ENCODE measurements at places on chromosomes 5 and 9. TPM values are rescaled to one million over a fixed set of nuclear protein-coding genes. Genes with fewer than 3 reads are reported as not detected.

- ATAC-seq = no peak
These were observed 161.9 kb downstream of the CDH6 start for GRCh38 chr5:31355337-31355736.

DNA sequence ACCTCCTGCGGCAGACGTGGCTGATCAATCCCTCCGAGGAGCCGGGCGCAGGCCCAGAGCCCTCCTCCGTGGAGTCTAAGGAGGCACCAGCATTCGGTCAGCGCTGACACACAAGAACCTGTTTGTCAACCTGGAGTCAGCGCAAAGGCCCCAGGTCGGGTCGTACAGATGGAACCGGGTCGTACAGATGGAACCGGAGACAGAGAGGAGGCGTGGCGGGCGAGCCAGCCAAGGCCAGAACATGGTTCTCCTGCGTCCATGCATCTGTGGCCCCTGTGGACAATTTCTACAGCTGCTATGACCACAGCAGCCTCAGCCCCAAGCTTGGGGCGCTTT, 125.1 kb upstream of the SARDH start:
- no peak for ATAC-seq

KCNT1 gene
- total RNA-seq = not detected

DNA sequence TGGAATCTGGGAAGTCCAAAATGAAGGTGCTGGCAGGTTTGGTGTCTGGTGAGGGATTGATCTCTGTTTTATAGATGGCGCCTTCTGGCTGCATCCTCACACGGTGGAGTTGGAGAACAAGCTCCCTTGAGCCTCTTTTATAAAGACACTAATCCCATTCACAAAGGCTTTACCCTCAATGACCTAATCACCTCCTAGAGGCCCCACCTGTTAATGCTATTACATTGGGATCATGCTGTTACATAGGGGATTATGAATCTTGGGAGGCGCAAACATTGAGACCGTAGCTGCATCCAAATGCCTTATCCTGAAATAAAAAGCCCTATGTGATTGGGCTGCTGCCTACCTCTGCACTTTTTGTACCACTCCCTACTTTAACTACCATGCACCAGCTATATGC, 197.1 kb upstream of the HMHB1 start:
- peak; percentile 28 for ATAC-seq

- no peak for ATAC-seq
These were observed 445.6 kb downstream of the MAT2B start for GRCh38 chr5:163951069-163951468.

DNA sequence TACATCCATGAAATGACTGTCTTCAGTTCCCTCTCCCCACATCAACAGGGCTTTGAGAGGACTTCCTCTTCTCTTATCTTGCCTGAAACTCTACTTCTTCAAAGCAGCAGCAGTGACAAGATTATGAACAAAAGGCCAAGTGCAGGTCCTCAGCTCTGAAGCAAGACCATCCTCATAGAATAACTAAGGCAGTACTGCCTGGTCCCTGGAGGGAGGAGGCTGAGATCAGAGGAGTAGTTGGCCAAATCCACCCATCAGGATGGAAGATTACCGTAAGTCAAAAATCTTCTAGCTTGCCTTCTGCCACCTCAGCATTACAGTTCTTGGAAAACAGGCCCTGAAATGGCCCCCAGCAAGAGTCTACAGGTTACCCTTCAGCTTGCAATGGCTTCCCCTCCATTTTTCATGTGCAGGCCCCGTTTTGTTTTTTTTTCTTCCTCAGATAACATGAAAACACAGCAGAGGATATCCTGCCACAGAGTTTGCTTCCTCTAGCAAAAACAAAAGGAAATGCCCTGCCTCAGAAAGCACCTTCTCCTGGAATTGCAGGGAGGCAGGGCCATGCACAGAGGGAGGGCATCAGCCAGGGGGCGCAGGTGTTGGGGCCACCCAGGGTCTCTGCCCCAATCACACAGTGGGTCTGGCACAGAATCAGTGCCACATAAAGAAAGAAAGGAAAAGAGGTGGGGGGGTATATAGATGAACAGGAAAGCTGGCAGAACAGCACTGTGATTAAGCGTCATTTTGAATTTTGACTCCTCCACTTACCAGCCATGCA, 40.0 kb downstream of the KLHL3 start:
- peak; percentile 23 for ATAC-seq

Data from esophagus mucosa (tissue), 1 donor.